Neural progenitor cell (in vitro differentiated cells): ENCODE measurements at places on chromosomes 3 and 15. TPM values are rescaled to one million over a fixed set of nuclear protein-coding genes. Genes with fewer than 3 reads are reported as not detected.

Gene GPR27
- 18.3 and 19.4 TPM in 2 replicates for total RNA-seq

GRCh38 chr3:82087958-82088357, 326.5 kb upstream of the GBE1 start:
- H3K27ac ChIP-seq, result no peak overlapping the region
- H3K27me3 ChIP-seq, result no peaks in the 10 kb centered on the region
- H3K36me3 ChIP-seq, result no peaks in the 10 kb centered on the region
- H3K4me3 ChIP-seq, result no peak overlapping the region

DNA sequence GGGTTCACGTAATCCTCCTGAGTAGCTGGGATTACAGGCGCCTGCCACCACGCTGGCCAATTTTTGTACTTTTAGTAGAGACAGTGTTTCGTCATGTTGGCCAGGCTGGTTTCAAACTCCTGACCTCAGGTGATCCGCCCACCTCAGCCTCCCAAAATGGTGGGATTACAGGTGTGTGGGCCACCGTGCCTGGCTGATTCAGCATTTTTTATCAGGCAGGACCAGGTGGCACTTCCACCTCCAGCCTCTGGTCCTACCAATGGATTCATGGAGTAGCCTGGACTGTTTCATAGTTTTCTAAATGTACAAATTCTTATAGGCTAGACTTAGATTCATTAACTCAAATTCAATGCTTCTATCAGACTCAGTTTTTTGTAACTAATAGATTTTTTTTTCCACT, 9.4 kb downstream of the VHL start:
- no peak overlapping the region for H3K27ac ChIP-seq
- H3K4me3 ChIP-seq, result no peak overlapping the region
- H3K36me3 ChIP-seq, result peaks cover 13% of the 10 kb centered on the region
- H3K4me1 ChIP-seq, result no peaks in the 10 kb centered on the region
- no peak for DNase-seq

- H3K4me1 ChIP-seq, result peaks cover 13% of the 10 kb centered on the region
- DNase-seq, result peak; percentile 86
- H3K4me3 ChIP-seq, result peak within 1 kb of the TSS; percentile 93
- H3K36me3 ChIP-seq, result no peaks in the 10 kb centered on the region
- peaks cover 6% of the 10 kb centered on the region for H3K27me3 ChIP-seq
Observed at GRCh38 chr3:186930143-186930640, at the start of gene ST6GAL1. Gene ST6GAL1, plus strand, starts transcription at chr3:186930526. Its CDS starts 112,178 bp downstream, at chr3:187042704.

DNA sequence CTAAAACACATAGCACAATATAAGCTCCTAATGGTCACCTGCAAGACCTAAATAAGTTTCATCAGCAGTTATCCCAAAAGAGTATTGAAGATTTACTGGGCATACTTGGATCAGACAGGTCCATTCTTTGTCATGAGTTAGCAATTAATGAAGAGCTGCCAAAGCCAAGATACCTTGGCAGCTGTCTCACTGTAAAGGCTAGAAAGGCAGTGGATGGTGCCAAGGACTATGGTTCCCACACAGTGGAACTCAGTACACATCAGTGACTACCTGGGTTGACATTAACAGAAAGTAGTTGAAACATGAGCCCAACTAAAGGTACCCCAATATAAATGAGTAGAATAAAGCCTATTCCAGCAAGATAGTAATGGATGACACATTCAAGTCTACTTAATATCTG, 41.1 kb upstream of the TMCO5A start:
- H3K4me3 ChIP-seq, result no peak overlapping the region
- DNase-seq, result no peak
- no peaks in the 10 kb centered on the region for H3K36me3 ChIP-seq
- H3K27me3 ChIP-seq, result no peaks in the 10 kb centered on the region
- no peaks in the 10 kb centered on the region for H3K4me1 ChIP-seq

DNA sequence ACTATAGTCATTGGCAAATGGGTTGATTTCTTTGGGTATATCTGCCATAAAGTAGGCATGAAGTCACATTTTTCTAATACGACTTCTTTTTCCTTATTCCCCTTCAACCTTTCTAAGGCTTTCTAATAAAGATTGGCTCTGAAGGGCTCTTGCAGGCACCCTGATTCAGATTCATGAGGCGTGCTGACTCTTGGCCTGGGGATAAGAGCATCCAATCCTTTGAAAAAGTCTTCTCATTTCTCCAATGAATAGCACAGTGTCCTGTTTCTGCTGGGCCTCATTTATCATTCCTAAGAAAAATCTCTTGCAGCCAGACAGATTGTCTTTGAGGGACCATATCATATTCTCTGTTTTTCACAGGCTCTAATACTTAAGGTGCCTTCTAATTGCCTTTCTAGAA, 32.3 kb upstream of the BNIP2 start:
- H3K36me3 ChIP-seq, result no peaks in the 10 kb centered on the region
- no peaks in the 10 kb centered on the region for H3K27me3 ChIP-seq
- DNase-seq, result no peak
- no peaks in the 10 kb centered on the region for H3K4me1 ChIP-seq

- H3K27ac ChIP-seq, result no peak overlapping the region
- no peak for DNase-seq
- H3K36me3 ChIP-seq, result no peaks in the 10 kb centered on the region
- H3K4me1 ChIP-seq, result no peaks in the 10 kb centered on the region
- no peaks in the 10 kb centered on the region for H3K27me3 ChIP-seq
- H3K4me3 ChIP-seq, result no peak overlapping the region
Observed at GRCh38 chr3:72230774-72231379, 445.9 kb upstream of the PROK2 start.

DNA sequence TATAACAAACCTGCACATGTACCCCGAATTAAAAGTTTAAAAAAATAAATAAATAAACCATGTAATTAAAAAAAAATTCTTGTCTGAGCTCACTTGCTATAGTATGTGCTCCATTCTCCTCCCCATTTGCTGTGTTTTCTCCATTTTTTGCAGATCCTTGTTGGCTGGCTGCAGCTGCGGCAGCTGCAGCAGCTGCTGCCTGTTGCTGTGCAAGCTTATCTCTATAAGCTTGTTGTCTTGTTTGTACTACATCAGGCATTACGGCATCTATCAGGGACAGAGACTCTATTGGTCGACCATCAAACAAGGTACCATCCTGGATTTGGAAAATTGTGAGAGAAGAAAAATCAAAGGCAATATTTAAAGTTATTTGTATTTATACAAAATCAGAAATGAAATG, 145.9 kb downstream of the TBL1XR1 start:
- DNase-seq, result no peak
- H3K27me3 ChIP-seq, result no peaks in the 10 kb centered on the region
- H3K4me3 ChIP-seq, result no peak overlapping the region
- H3K27ac ChIP-seq, result no peak overlapping the region
- H3K36me3 ChIP-seq, result peaks cover 21% of the 10 kb centered on the region

GRCh38 chr15:62085740-62086139, 19.0 kb downstream of the C2CD4A start:
- H3K4me3 ChIP-seq, result no peak overlapping the region
- no peaks in the 10 kb centered on the region for H3K4me1 ChIP-seq
- no peak overlapping the region for H3K27ac ChIP-seq
- no peaks in the 10 kb centered on the region for H3K36me3 ChIP-seq

DNA sequence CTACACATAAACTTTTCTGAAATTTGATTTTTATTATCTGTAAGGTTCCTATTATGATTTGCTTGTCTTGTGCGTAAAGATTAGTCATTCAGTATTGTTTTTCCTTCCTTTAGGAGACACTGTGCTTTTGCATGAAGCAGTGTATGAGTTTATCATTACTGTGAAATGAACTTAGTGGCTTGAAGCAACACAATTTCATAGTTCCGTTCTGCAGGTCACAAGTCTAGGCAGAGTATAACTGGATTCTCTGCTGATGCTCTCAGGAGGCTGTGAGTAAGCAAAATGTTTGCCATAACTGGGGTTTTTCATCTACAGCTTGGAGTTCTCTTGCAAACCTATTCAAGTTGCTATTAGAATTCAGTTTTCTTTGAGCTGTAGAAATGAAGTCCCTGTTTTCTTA, 1136.1 kb downstream of the OTOL1 start:
- no peak overlapping the region for H3K4me3 ChIP-seq
- H3K4me1 ChIP-seq, result no peaks in the 10 kb centered on the region
- no peaks in the 10 kb centered on the region for H3K36me3 ChIP-seq
- DNase-seq, result no peak
- H3K27ac ChIP-seq, result no peak overlapping the region

DNA sequence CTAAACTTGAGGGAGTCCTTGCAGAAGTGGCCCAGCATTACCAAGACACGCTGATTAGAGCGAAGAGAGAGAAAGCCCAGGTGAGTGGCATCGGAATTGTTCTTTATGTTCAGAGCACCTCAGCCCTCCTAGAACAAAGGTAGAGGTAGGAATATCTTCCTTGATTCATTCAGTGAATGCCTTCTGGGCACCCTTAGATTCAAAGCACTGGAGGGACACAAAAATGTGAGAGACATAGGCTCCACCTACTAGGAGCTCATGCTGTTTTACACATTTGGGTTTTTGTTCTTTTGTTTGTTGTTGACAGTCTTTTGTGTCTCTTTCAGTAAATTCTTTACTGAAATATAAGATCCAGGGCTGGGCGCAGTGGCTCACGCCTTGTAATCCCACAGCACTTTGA, 68.2 kb downstream of the IQGAP1 start:
- DNase-seq, result peak; percentile 38
- H3K4me3 ChIP-seq, result no peak overlapping the region
- H3K4me1 ChIP-seq, result peaks cover 11% of the 10 kb centered on the region
- H3K36me3 ChIP-seq, result no peaks in the 10 kb centered on the region
- no peaks in the 10 kb centered on the region for H3K27me3 ChIP-seq
- no peak overlapping the region for H3K27ac ChIP-seq

Gene GASK1A
- 3.9 and 10.3 TPM in 2 replicates for total RNA-seq

Gene ACTRT3
- total RNA-seq, result 0.31 and 0.34 TPM in 2 replicates

DNA sequence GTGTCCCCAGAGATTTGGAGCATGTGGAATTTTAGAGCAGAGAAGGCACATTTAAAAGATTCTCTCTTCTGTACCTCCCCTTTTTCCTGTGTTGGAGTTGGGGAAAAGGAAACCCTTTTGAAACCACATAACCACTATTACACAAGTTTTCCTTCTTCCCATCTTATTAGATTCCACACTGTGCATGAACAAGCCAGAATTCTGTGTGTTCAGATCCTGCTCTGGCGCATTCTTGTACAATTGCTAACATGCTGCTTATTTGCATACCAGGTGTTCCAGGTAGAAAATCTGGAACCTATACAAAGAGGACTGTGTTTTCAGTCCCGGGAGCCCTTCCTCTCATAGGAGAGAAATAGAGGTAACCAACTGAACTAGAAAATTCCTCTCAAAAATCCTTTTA, 2.6 kb upstream of the CIB2 start:
- no peak overlapping the region for H3K4me3 ChIP-seq
- DNase-seq, result no peak
- H3K27me3 ChIP-seq, result no peaks in the 10 kb centered on the region
- no peaks in the 10 kb centered on the region for H3K36me3 ChIP-seq

DNA sequence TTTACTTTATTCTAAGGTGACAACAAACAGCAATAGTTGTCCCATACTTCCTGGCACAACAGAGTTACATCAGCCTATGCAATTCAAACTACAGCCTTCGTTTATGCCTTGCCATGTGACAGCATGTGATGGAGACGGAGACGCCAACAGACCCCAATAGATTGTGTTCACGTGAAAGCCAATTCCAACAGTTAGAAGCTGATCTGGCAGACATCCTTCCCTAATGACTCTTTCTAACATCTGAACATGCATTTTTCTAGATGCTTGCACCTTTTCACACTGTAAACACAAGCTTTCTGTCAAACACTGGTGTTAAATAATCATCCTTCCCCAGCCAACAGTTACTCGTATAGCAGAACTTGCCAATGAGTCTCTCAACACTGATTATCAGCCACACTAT, 694.4 kb upstream of the ALCAM start:
- H3K4me3 ChIP-seq, result no peak overlapping the region
- no peaks in the 10 kb centered on the region for H3K36me3 ChIP-seq
- H3K4me1 ChIP-seq, result no peaks in the 10 kb centered on the region
- no peaks in the 10 kb centered on the region for H3K27me3 ChIP-seq
- no peak overlapping the region for H3K27ac ChIP-seq
- no peak for DNase-seq

GRCh38 chr3:97662762-97663161, 101.8 kb upstream of the ARL6 start:
- H3K4me1 ChIP-seq, result no peaks in the 10 kb centered on the region
- H3K36me3 ChIP-seq, result no peaks in the 10 kb centered on the region
- H3K27ac ChIP-seq, result no peak overlapping the region

Gene ANKRD63
- total RNA-seq, result not detected in 2 replicates

Gene TRMT10C
- 48.2 and 85.9 TPM in 2 replicates for total RNA-seq

GRCh38 chr3:114418107-114418506, 124.3 kb downstream of the TIGIT start:
- H3K4me1 ChIP-seq, result no peaks in the 10 kb centered on the region
- H3K4me3 ChIP-seq, result no peak overlapping the region
- no peak for DNase-seq
- H3K36me3 ChIP-seq, result no peaks in the 10 kb centered on the region

DNA sequence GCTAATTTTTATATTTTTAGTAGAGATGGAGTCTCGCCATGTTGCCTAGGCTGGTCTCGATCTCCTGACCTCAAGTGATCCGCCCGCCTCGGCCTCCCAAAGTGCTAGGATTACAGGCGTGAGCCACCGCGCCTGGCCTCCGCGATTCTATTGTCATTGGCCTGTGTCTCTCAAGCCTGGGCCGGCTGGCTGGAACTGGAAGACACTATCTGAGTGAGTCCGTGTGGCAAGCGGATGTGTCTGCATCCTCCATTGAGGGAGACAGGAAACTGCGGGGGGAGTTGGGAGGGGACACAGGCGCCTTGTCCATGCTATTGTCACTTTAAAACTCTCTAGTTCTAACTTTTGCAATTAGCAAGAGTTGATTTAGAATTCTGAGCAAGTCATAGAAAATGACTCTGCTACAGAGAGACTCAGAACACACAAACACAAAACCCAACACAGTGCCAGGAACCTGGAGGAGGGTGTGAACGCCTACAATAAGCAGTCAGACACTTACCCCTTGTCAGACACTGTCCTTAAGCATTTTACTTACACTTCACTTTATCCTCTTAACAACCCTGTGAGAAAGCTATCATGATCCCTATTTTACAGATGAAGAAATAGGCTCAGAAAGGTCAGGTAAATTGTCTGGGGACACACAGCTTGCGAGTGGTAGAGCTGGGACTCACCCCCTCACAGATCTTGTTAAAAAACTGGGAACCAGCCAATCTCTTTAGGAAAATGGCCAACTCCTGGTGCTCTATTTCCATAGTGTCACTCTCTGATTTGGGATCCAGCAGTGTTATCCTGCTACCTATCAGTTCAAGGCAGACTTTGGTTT, 38.7 kb downstream of the ANP32A start:
- H3K36me3 ChIP-seq, result peaks cover 11% of the 10 kb centered on the region
- DNase-seq, result no peak
- no peaks in the 10 kb centered on the region for H3K4me1 ChIP-seq
- H3K27me3 ChIP-seq, result no peaks in the 10 kb centered on the region
- H3K27ac ChIP-seq, result no peak overlapping the region
- H3K4me3 ChIP-seq, result no peak overlapping the region

- H3K27ac ChIP-seq, result no peak overlapping the region
- H3K4me1 ChIP-seq, result no peaks in the 10 kb centered on the region
- no peaks in the 10 kb centered on the region for H3K36me3 ChIP-seq
- no peaks in the 10 kb centered on the region for H3K27me3 ChIP-seq
Observed at GRCh38 chr3:120659834-120660233, 22.2 kb downstream of the HGD start.

Gene DLL4
- 0.12 TPM in 1 of 2 replicates, not detected in the other for total RNA-seq

Gene HIGD2B
- not detected in 2 replicates for total RNA-seq
